ENCODE measurements at places on chromosomes 6 and 20. TPM values are rescaled to one million over a fixed set of nuclear protein-coding genes. Genes with fewer than 3 reads are reported as not detected.

Gene GGTLC1
- total RNA-seq: not detected

Gene KCNG1
- total RNA-seq: 3.1 TPM

Gene THBD
- total RNA-seq: not detected

Gene CARMIL1
- total RNA-seq: 1.7 TPM

DNA sequence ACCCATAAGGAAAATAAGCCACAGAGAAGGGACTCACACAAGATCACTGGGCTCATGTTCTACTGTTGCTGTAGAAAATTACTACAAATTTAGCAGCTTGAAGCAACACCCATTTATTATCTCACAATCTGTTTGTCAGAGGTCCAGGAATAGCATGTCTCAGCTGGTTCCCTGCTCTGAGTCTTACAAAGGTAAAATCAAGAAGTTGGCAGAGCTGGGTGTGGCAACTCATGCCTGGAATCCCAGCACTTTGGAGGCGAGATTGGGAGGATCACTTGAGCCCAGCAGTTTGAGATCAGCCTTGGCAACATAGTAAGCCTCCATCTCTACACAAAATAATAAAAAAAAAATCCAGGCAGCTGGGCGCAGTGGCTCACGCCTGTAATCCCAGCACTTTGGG lies 28.5 kb upstream of the ZNF831 start:
- H3K36me3 ChIP-seq: no peaks in the 10 kb centered on the region
- no peaks in the 10 kb centered on the region for H3K4me1 ChIP-seq
- DNase-seq: no peak
- peaks cover 13% of the 10 kb centered on the region for H3K27me3 ChIP-seq
- H3K27ac ChIP-seq: no peak overlapping the region

DNA sequence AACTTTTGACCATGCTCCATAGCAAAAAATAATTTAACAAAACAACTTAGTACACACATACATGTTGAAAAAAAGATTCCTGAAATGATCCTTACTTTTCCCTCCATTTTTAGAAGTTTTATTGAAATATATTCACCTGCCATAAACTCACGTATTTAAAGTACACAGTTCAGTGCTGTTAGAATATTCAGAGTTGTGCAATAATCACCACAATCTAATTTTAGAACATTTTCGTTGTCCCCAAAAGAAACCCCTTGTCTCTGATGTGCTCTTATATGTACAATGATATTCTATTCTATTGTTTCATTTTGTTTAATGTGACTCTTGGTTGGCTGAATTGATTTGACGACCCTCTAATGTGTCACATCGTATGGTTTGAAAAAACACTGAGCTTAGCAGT lies 15.9 kb downstream of the ROS1 start:
- H3K27me3 ChIP-seq: peaks cover 13% of the 10 kb centered on the region
- DNase-seq: no peak
- no peak overlapping the region for H3K4me3 ChIP-seq

GRCh38 chr20:15642676-15643075 lies 930.6 kb downstream of the KIF16B start:
- no peaks in the 10 kb centered on the region for H3K27me3 ChIP-seq
- H3K4me1 ChIP-seq: no peaks in the 10 kb centered on the region
- no peak overlapping the region for H3K4me3 ChIP-seq
- DNase-seq: no peak
- no peak overlapping the region for H3K27ac ChIP-seq
- H3K36me3 ChIP-seq: no peaks in the 10 kb centered on the region

- no peaks in the 10 kb centered on the region for H3K27me3 ChIP-seq
- no peak overlapping the region for H3K4me3 ChIP-seq
- no peak for DNase-seq
Observed at GRCh38 chr6:134512981-134513391, 195.1 kb upstream of the SGK1 start.

DNA sequence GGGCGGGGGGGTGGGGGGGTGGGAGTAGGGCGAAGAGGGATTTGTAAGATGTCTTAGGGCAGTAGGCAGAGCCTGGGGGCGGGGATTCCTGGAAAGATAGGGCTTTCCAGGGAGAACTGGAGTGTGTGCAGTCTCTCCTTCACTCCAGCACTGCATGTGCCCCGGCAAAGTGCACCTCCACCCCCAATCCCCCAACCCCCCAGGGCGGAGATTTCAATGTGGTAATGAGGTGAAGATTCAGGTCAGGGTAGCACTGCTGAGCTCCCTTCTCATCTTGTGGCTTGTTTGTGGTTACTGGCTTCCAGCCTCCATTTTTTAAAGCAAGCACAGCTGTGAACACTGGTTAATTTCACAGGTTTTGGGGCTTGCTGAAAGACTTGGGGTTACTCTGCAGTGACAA lies 5.9 kb downstream of the TMEM239 start:
- peaks cover 42% of the 10 kb centered on the region for H3K27me3 ChIP-seq
- peak overlapping the region; percentile 26 for H3K4me3 ChIP-seq
- peaks cover 40% of the 10 kb centered on the region for H3K4me1 ChIP-seq
- H3K36me3 ChIP-seq: no peaks in the 10 kb centered on the region
- H3K27ac ChIP-seq: no peak overlapping the region

DNA sequence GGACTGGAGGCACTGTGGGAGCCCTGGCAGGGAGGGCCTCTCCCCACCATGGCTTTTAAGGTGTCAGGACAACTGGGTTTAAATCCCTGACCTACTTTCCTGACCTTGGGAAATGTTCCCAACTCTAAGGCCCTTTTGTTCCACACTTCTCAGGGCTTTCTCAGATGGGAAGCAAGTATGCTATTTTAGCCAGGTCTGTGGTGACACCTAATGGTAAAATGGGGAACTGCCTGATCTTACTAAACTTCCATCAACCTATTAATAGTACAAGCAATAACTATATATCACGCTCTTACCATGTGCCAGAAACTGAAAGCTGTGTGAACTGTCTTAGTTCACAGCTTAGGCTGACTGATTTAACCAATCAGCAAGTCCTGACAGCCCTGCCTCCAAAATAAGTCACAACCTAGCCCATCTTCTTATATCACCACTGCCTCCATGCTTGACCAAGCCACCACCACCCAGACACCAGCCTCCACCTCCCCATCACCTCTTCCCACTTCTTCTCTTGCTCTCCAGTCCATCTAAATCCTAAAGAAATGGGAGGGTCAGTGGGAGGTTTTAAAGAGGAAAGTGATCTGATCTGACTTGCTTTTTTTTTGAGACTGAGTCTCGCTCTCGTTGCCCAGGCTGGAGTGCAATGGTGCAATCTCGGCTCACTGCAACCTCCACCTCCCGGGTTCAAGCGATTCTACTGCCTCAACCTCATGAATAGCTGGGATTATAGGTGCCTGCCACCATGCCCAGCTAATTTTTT lies 6.9 kb upstream of the BLCAP start:
- H3K27ac ChIP-seq: no peak overlapping the region
- H3K27me3 ChIP-seq: peaks cover 5% of the 10 kb centered on the region
- H3K36me3 ChIP-seq: no peaks in the 10 kb centered on the region
- H3K4me3 ChIP-seq: no peak overlapping the region

- peaks cover 1% of the 10 kb centered on the region for H3K27me3 ChIP-seq
- no peak for DNase-seq
- H3K4me3 ChIP-seq: no peak overlapping the region
- H3K4me1 ChIP-seq: peaks cover 8% of the 10 kb centered on the region
Observed at GRCh38 chr6:134593442-134593841, 275.5 kb upstream of the SGK1 start.

DNA sequence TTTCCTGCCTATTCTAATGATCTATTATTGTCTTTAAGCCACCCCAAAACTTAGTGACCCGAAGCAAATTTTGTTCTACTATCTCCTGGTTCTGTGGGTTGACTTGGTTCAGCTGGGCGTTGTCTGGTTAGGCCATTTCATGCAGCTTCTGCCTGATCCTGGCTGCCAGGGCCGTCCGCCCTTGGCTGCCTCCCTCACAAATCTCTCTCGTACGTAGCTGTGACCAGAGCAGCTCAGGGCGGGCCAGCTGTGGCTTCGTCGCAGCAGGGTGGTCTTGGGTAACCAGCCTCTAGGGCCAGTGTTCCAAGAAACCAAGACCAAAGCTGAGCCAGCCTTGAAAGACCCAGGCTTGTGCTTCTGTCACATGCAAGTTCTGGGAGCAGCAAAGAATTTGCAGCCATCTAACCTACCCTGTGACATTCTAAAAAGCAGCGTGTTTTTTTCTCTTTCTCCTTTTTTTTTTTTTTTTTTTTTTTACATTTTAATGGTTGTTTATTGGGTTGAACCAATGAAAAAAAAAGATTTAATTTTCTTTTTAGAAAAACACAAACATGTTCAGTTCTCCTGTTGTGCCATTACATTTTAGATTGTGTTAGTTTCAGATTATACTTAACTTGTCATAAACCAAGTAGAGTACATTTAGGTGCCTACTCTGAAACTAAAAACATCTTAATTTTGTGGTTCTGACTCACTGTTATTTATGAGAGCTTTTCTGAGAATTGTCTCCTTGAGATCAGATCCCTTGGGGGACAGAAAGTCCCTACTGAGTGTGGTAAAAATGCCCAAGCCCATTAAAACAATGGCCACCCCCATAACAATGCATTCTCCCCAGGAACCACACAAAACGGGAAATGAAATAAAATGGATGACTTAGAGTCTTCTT lies 83.9 kb downstream of the ZDHHC14 start:
- H3K27me3 ChIP-seq: no peaks in the 10 kb centered on the region
- no peak for DNase-seq
- H3K4me1 ChIP-seq: peaks cover 67% of the 10 kb centered on the region
- peak overlapping the region; percentile 11 for H3K4me3 ChIP-seq
